Lower lobe of right lung (tissue), 2 donors: ENCODE measurements at places on chromosomes 1 and 21. TPM values are rescaled to one million over a fixed set of nuclear protein-coding genes. Genes with fewer than 3 reads are reported as not detected.

The ASPM gene
- total RNA-seq = 1.6 TPM

GRCh38 chr1:199843861-199844260 is 183.6 kb upstream of the NR5A2 start:
- DNase-seq = no peak

The PLPPR5 gene
- not detected for total RNA-seq

DNA sequence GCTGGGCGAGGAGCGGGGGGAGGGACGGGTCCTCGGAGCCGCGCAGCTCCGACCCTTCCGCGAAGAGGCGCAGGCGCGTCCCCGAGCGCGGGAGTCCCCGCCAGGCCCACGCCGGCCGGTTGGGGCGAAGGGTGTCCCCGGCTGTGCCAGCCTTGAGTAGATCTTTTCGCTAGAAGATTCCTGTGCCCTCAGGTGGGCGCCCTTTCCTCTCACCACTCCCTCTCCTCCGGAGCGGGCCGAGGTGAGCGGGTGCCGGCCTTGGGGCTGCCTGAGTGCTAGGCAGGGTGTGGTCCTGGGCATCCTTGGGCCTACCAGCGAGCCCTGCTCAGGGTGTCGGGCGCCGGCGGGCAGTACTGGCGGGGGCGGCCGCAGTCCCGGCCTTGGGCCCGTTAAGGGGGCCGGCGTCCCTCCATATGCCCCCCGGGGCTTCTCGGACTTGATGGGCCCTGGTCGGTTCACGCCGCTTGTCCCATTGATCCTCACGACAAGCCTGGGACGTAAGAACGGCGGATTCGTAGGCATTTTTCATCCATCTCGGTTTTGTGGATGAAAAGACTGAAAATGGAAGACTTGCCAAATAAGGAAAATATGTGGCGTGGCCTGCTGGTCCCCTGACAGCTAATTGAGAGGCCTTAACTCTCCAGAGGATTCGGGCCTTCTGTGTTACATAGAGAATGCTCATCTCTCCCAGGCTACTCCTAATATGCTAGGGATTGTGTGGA is 712 bp downstream of the DEGS1 start:
- peak; percentile 71 for DNase-seq

- DNase-seq = no peak
Measured at GRCh38 chr1:237098541-237098940, 56.6 kb downstream of the RYR2 start.

DNA sequence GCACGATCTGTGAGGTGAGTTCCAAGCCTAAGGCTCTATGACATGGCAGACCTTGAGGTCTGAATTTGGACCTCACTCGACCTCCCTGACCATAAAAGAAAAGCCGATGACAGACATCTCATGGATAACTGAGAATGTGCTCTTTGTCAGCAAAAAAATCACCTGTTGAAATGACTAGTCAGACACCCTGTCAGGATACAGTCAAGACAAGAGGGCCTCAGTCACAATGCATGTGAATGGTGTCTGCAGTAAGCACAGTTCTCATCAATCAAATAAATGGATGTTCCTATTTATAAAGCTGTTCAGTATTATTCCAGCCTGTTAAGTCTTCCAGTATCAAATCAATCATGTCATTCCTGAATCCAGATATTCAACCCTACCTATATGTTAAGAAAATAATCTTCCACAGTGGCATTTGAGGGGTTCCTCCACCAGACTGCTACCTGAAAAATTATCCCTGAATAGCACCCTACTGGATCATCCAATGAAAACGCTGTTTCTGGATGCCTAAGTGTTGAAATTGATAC is 28.6 kb upstream of the EXO1 start:
- no peak for DNase-seq

The MFAP2 gene
- total RNA-seq = 11.9 TPM

- no peak for DNase-seq
Measured at GRCh38 chr1:50419907-50420677, 3.2 kb downstream of the DMRTA2 start.

The OR2T27 gene
- total RNA-seq = not detected

- DNase-seq = no peak
Measured at GRCh38 chr1:51941528-51941927, 49.0 kb downstream of the RAB3B start.

DNA sequence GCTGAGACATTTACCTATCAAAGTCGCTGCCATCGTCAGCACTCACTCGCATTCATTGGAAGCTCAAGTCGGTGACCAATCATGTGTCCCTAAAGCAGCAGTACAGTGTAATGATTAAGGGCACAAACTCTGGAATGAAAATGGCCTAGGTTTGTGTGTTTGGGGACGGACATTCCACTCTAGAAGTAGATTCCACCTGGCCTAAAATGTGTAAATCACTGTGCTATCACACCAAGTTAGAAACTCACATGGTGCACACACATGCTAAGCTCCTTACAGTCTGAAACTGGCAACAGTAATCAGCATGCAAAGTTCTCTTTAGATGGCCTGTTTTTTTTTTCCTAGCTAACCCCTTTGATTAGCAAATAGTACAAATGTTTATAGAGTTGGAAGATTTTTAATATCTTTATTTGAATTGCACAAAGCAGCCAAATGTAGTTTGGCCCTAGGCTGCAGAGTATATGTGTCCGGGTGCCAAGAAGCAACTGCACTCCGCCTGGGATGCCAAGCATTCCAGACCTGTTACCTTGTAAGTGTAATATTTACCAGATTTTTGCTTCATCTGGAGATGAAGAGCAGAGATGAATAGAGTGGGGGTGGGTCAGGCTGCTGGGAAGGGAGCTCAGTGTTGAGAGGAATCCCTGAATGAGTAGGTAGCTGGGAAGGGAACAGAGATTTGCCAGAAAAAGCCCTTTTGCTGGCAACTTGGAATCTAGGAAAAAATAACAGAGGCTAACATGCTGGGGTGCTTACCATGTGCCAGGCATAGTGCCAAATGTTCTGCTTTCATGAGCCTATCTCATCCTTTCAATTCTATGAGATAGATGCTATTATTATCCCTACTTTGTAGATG is 35.2 kb downstream of the TGFB2 start:
- DNase-seq = peak; percentile 59

DNA sequence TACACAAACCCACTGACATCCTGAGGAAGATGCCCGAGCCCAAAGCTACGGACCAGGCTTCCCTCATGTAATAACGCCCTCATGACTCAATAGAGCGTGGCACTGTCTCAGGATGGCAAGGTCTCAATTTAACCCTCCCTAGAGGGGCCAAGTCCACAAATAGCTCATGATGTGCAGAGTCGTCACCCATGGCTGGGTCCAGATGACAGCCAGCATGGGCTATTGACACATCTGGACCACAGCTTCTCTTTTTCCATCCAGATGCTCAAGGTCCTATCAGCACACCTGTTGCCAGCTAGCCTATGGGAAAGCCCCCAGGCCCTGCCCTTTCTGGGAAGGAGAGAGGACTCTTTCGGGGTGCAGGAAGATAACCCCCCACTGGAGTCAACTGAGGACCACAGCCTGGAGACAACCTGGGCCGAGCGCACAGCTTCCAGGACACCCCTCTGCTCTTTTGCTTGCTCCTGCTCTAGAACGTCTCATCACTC is 2.8 kb downstream of the LAPTM5 start:
- no peak for DNase-seq

The CATSPER4 gene
- not detected for total RNA-seq

The INSRR gene
- not detected for total RNA-seq

- no peak for DNase-seq
Measured at GRCh38 chr1:154583773-154584172, 16.2 kb downstream of the CHRNB2 start.

GRCh38 chr1:29310616-29311180 is 74.4 kb downstream of the PTPRU start:
- DNase-seq = peak; percentile 21

DNA sequence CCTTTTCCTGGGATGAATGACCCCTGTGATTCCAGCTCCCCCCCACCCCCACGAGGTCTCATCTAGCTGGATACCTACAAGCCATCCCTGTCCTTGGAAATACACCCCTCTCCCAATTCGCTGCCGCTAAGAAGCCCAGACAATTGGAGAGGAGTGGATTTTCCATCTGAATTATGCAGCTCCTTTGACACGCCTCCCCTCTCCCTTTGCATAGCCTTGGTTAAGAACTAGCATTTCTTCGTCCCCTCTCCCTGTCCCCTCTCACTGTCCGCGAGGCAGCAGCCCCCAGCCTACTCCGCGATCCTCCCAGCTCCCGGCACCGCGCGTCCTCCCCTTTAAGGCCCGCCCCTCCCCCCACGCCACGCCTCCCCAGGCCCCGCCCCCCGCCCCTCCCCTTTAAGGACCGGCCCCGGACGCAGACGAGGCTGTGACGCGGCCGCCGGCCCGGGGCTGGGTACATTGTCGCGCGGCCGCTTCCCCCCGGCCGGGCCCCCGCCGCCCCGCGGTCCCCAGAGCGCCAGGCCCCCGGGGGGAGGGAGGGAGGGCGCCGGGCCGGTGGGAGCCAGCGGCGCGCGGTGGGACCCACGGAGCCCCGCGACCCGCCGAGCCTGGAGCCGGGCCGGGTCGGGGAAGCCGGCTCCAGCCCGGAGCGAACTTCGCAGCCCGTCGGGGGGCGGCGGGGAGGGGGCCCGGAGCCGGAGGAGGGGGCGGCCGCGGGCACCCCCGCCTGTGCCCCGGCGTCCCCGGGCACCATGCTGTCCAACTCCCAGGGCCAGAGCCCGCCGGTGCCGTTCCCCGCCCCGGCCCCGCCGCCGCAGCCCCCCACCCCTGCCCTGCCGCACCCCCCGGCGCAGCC is at the start of gene MAPKAPK2:
Gene MAPKAPK2, plus strand, starts transcription at position 428 of the 856 bp plus-strand sequence. Its CDS starts 325 bp downstream, at position 753.
- DNase-seq = peak; percentile 88

DNA sequence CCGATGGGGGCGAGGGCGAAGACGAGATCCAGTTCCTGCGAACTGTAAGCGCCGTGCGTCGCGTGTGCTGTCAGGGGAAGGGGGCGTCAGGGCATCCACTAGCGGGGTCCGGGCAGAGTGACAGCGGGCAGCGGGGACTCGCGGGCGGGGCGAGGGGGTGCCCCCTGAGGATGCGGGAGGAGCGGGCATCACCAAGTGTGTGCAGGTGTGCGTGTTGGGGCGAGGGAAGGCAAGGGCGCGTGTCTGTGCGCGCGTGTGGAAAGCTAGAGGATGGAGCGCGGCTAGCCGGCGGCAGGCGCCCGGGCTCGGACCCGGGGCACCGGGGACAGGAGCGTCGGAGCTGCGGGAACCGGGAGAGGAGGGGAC is 525 bp downstream of the RYR2 start:
- no peak for DNase-seq

DNA sequence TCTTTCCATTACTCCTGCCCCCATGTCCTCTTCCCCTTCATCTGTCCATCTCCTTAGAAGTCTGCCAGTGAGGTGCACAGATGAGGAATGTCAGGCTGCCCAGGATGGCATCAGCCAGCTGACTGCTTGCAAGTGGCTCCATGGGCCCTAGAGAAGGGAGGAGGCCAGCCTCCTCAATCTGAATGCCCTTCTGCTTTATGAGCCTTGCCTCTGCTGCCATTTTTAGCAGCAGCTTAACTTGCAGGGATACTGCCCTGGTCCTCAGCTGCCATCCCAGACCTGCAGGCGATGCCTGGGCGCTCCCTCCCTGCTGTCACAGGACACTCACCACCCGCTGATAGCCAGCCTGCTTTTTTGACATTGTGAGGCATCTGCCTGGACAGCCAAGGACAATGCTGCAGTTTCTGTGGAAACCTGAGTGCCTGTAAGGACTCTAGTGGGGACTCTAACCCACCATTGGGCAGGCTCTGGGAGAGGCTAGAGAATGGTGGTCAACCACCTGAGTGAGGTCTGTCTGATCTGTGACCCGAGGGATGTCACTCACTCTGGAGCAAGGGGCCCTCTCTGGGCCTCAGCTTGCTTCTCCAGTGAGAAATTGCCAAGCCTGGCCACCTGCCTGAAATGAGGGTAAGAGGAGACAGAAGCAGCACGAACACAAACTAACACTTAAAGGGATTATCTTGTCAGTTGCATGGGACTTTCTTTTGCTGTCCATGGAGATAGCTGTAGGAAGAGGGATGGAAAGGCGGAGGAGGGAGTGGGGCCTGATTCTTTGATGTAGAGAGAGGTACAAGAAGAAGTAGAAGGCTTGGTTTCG is 185.0 kb downstream of the MIS18A start:
- DNase-seq = no peak

DNA sequence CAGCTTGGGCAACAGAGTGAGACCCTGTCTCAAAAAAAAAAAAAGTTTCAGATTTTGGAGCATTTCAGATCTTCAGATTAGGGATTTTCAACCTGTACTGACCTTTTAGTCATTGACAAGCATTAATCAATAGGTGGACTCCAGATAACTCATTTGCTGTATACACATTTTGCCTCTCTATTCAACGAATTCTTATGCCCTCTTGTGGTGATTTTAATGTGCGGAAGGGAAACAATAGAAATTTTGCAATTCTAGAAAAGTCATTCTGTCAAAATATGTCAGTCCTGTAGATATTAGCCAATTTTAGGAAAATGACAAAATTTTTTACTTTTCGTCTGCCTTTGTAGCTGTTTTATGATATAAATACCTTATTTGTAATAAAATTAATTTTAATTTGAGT is 11.6 kb upstream of the OR2G2 start:
- no peak for DNase-seq

The CEP85 gene
- 10.2 TPM for total RNA-seq

DNA sequence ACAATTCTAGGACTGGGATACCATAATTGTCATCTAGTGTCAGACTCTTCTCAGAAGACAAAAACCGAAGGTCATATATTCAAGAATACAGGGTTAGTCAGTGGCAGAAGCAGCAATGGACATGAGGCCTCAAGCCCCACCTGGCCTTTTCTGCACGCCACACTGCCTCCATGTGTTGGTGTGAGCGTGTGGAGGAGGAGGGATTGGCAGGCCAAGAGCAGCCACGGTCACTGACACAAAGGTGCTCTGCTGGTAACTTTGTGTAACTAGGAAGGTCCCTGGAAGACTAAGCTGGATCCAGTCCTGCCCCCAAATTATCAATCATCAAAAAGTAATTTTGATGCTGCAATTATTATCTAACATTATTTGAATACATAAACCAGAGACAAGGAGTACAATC is 34.9 kb downstream of the HSF2BP start:
- DNase-seq = no peak

GRCh38 chr1:168863772-168864171 is 134.8 kb upstream of the DPT start:
- DNase-seq = no peak

The DCLRE1B gene
- 8.3 TPM for total RNA-seq
